Fibroblast of the conjunctiva (primary cell): ENCODE measurements at places on chromosomes 3 and 15.
A peak's percentile ranks its signal among the peaks of the same experiment; 100 is the strongest.

DNA sequence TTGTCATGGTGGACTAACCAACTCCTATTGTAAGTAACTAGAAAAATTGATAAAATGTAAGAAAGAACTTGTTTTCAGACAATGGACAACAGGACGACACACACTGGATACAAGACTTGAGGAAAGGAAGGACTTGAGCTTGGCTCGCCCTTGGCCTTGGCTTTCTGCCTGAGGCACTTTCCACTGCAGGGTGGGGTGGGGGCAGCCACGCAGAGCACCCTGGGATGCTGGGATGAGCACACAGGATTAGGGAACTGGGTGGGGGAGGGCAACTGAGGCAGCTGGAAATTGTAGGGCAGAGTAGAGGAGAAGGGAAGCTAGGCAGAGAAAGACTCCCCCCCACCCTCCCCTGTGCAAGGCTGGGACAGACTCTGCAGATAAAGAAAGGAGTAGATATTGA, 25.5 kb upstream of the HHATL start:
- no peak for DNase-seq

DNA sequence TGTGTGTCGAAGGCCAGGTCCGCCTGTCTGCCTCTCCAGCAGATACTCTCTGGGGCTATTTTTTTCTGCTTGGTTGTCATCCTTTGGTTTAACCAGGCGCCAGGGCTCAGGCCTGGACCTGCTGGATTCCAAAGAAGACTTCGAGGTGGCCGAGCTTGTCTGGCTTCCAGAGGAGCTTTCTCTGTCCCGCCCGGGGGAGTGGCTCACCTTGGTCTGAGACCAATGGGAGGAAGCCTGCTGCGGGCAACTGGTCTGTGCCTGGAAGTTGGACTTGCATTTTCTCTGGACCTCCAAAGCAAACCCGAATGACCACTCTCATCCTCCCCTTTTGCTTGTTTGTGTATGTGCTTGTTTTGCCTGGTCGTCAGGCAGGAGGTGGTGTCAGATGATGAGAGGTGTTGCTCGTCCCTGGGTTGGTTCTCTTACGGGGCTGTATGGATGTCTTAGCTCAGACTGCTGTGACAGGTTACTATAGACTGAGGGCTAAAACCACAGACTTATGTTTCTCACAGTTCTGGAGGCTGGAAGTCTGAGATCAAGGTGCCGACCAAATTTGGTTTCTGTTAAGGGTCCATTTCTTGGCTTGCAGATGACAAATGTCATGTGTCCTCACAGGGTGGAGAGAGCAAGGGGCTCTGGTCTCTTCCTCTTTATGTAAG, 19.3 kb downstream of the IGF1R start:
- no peak for DNase-seq

DNA sequence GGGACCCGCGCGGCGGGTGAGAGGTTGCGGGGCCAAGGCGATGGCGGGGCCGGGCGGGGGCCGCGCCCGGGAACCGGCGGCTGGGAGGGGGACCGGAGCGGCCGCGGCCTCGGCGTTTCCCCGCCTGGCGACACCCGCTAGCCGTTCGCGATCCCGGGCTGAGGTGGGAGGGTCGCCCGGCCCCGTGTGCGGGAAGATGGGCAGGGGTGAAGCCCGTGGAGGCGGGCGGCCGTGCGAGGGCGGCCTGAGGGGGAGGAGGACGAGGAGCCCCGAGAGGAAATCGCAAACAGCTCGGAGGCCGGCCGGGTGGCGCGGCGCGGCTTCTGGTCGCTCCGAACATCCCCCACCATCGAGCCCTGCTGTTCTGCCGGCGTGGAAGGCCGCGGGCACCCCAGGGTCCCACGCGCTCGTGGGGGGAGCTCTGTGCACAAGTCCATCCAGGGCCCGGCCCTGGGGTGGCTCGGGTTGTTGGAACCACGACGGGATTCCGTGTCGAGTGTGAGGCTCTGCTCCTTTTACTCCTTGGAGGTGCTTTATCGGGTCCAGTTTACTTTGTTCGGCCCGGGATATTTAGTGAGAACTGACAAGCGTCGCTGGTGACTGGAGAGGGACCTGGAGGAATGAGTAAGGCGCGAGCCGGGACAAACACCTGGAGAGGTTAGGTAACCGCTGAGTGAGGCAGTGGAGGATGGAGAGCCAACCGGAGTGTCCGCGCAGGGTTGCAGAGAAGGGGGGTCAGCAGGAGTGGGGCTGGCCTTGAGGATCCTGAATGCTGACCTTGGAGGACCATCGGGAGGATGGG, 728 bp downstream of the CRTC3 start:
- DNase-seq = no peak

GRCh38 chr15:60745469-60746061, 266.6 kb upstream of the ICE2 start:
- no peak for DNase-seq

DNA sequence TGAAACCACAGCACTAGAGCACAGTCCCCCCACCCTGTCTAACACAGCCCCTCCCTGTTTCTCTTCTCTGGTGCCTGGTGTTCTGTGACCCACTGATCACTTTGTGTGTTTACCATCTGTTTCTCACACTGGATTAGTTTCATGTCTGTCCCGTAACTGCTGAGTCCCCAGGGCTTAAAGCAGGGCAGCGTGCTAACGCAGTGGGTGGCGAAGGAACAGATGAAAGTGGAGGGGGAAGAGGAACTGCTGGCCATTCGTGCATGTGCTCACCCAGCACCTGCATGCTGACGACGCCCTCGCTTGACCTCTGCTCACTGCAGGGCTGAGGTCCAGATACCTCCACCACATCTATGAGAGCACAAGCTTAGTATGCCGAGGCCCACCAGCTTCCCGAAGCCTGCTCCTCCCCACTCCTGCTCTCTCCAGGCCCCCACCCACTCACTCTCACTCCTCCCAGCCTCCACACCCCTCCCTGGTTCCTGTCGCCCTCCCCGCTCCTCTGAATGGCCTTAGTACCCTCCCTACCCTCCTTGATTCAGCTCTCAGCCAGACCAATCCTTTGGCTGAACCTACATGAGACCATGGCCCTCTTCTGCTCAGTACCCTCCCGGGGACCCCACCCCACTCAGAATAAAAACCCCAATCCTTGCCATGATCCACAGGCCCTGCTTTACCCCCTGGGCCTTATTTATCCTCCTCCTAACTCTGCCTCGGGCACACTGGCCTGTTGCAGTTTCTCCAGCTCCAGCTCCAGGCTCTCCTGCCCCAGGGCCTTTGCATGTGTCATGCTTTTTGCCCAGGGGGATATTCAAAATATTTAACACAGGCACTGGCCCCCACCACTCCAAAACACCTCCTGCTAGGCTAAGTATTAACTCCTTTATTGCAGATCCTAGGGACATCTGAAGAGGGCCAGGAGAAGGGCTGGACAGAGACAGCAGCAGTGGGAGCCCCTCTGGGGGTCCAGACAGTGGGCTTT, 15.1 kb upstream of the IQSEC1 start:
- DNase-seq = no peak

DNA sequence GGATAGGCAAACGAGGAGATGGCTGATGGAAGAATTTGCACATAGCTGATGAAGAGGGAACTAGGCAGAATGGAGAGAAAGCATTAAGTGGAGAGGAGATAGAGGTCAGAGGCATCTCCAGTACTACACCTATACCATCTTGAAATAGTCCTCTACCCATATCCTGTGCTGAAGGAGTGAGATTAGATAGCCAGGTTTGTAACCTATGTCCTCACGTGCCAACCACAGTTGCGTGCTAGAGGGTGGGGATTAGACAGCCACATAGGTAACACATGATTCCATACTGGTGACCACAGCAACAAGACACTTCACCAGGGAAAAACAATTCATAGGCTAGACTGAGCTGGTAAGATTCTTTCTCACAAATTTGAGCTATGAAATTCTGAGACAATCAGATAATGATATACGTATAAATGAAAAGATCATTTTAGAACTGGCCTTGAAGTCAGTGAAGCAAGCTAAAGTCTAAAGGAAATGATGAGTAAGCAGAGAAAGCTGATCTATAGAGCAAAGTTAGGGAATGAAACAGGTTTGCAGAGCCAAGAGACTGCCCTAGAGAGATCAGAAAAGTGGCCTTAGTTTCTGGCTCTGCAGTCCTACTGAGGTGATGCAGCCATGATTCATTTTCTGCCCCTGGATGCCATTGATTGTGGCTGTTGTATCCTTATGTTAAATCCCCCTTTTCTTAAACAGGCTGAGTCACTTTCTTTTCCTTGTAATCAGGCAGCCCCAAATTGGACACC, 17.7 kb downstream of the MYNN start:
- DNase-seq = no peak

DNA sequence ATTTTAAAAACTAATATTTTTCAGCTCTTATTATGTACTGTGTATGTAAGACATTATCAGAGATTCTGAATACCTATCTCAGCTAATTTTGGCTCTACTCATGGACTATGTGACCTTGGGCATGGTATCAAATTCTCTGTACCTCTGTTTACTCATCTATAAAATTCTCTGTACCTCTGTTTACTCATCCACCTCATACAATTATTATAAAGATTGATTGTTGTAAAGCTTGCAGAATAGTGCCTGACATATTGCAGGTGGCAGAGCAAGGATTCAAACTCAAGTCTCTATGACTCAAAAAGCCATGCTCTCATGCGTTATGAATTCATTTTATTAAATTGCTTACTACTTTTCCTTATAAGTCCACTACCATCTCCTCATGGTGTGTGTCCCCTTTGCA, 151.9 kb upstream of the ARL6 start:
- no peak for DNase-seq

GRCh38 chr15:80531388-80531787, 127.2 kb downstream of the ARNT2 start:
- peak; percentile 32 for DNase-seq

DNA sequence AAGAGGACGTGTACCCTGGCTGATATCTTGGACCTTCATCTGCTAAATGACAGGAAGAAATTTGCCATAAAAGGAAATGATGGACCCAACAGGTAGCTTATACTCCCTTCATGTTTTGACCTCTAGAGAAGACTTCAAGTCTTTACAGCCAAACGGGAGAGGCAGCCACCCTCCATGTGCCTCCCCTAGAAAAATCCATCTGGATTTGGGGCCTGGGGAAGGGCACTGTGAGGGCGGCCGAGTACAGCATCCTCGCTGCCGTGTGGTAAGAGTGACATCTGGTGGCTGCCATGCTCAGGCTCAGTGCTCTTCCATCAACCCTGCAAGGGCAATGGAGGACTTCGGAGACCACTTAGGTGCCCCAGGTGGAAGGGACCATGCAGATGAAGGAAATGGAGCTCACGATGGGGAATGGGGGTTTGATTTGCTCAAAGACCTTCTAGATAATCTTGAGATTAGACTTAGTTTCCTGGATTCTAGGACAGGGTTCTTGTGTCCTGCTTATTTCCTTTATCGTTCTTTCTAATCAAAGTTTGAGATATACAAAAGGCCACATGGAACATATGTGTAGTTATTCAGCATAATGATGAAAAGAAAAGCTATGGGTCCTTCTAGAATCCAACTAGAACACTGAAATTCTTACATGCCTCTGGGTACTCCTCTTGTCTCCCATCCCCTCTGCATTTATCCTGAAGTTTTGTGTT, 44.4 kb downstream of the AQP9 start:
- DNase-seq = peak; percentile 37
